ENCODE measurements at places on chromosomes 6 and 20.

DNA sequence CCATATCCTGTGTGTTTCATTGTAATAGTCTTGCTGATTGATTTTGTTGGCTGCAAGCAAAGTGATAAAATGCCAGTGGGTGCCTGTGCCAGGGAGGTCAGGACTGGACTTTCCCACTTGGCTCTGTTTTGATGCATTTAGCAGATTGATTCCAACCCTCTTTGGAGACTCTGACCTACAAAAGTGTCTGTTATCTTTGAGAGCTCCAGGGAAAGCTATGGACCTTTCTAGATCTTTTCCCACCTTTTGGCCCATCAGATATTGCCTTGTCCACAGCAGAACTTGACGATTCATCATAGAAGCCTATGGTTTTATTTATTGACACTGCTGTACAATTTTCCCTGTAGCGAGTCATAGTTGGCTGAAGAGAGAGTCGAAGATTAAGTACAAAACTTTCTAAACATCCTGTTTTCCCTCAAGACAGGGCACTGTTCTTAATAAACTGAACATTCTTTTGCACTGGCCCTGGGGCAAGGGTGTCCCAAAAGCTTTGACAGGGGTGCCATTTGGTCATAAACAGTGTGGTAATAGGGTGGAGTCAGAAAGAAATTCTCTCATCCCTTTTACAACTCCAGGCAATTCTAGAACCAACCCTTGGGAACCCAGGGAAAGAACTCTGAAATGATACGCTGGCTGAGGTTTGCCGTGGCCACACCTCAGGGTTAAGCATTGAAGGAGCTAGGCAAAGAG, 53.7 kb downstream of the E2F3 start:
- DNase-seq: no peak

- no peak for DNase-seq
Measured at GRCh38 chr6:154632119-154632518, 101.1 kb upstream of the SCAF8 start.

GRCh38 chr6:75203721-75204120, 2.1 kb downstream of the COL12A1 start:
- no peak for DNase-seq

DNA sequence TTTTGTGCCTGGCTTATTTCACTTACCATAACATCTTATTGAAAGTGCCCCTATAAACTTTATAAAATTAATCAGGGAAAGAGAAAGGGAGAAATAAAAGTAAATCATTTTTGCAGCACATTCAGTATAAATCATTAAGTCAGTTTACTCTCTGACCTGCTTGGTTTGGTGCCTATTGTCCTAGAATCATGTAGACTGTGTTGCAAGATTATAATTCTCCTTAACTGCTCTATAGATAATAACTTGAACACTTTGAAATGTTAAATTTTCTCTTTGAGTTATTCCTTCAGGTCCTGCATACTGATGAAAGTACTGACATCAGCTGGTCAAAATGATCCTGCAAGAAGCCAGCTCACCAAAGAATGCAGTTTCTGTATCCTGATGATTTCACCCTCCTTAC, 969.6 kb upstream of the GJE1 start:
- no peak for DNase-seq
